Naive thymus-derived CD4-positive, alpha-beta T cell (primary cell): ENCODE measurements at places on chromosomes 5 and 9. TPM values are rescaled to one million over a fixed set of nuclear protein-coding genes. Genes with fewer than 3 reads are reported as not detected.

The SLCO6A1 gene
- not detected for polyA plus RNA-seq

The FOXD4L4 gene
- not detected for polyA plus RNA-seq

The CCNO gene
- not detected for polyA plus RNA-seq

The FGF1 gene
- polyA plus RNA-seq: not detected

The EIF4EBP3 gene
- 61.7 TPM for polyA plus RNA-seq

The UQCRQ gene
- polyA plus RNA-seq: 584 TPM

The GPR21 gene
- not detected for polyA plus RNA-seq
